Foreskin keratinocyte (primary cell): ENCODE measurements at places on chromosomes 6 and 20.

DNA sequence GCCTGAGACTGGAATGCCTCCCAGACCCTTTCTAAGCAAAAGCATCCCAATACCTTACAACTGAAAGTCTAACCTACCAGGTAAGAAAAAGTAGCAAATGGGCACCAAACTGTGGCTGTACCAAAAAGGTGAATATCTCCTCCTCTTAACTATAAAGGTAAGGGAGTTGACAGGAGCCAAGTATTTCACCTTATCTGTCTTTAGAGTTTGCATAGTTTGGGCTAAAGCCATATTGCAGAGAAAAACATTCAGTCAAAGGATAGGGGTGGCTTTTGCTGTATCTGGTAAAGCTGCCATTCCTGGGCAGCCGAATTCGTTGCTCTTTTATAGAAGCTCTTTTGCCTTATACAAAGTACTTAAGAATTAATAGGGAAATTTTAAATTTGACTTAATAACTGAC lies 38.1 kb downstream of the PHF3 start:
- DNase-seq = no peak

GRCh38 chr6:37354526-37355384 lies 972 bp downstream of the RNF8 start:
- DNase-seq = no peak

DNA sequence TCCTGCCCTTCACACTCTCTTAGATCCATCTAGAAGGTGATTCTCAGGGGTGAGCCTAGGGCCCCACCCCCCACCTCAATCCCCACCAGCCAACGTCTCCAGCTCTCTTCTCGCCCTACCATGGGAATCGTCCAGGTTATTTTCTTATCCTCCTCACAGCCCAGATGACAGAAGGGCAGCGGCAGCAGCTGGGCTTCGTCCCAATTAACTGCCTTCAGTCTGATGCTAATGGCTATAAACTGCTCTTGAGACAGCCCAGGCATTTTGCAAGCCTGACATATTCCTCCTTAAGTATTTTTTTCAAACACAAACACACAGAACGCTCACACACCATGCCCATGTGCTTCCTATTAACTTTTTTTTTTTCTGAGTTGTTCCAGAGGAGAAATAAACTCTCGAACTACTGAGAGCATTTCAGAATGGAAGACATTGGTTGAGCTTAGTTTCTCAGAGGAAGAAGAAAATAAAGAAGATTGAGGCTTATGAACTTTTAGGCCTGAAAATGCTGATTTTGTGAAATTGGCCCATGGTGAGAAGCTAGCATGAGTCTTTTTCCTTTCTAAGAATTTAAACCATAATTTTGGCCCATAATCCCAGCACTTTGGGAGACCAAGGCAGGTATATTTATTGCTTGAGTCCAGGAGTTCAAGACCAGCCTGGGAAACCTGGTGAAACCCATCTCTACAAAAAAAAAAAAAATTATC lies 124.6 kb downstream of the EYA2 start:
- no peak for DNase-seq

DNA sequence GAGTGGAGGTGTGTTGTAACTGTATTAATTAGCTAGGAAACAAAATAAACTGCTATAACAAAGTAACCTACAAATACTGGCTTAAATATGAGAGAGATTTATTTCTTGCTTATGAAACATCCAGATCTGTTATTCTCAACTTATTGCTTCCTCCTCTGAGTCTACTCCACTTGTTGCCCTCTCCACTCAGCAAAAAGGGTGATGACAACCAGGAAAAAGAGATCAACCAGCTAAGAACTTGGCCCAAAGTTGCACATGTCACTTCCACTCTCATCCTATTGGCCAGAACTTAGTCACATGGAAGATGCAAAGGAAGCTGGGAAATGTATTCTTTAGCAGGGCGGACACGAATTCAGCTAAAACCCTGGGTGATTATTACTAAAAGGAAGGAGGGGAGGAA lies 5.2 kb upstream of the TP53RK start:
- DNase-seq = no peak

GRCh38 chr20:54000914-54001313 lies 69.5 kb downstream of the BCAS1 start:
- no peak for DNase-seq

- DNase-seq = no peak
Observed at GRCh38 chr20:63352811-63353221, 8.3 kb downstream of the CHRNA4 start.

- DNase-seq = no peak
Observed at GRCh38 chr6:159473475-159474263, 219.4 kb downstream of the SOD2 start.

- DNase-seq = no peak
Observed at GRCh38 chr20:2946988-2947961, 74.0 kb downstream of the PTPRA start.

- DNase-seq = no peak
Observed at GRCh38 chr20:13898012-13898612, 92.3 kb downstream of the SEL1L2 start.

DNA sequence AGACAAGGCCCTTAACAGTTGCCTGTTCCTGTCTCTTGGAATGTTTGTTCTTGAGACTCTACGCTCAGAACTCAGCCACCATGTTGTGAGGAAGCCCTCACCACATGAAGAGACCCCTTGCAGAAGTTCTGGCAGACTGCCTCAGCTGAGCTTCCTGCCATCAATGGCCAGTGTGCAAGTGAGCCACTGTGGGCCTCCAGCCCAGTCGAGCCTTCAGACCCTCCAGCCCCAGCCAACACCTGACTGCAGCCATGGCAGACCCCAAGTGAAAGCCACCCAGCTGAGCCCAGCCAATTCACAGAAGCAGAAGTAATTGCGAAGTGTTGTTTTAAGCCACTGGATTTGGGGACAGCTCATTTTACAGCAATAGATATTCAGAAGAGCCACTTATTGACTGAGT lies 78.3 kb downstream of the SNX5 start:
- DNase-seq = no peak

GRCh38 chr6:89675949-89676748 lies 37.6 kb upstream of the LYRM2 start:
- DNase-seq = no peak

DNA sequence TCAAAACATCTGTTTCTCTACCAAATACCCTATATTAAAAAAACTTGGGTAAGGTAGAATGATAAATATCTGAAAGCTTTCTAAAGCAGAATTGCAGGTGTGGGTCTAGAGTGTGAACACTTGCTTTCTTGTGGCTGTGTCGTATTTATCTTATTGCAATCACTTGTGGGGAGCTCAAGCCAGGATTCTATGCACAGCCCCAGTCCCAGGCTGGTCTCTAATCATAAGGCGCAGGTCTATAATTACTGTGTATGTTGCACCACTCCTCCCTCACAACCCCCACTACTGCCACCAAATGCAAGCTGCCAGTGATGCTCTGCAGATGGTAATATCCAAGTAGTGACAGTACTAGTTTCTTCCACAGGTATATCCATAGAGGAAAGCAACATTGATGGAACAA lies 2.2 kb upstream of the E2F3 start:
- DNase-seq = no peak

- peak; percentile 28 for DNase-seq
Observed at GRCh38 chr20:34872622-34873224, at the start of gene GGT7. TSS of gene GGT7 (minus strand) at chr20:34872856. CDS start at chr20:34872815, 41 bp downstream.
